ENCODE measurements at places on chromosomes 3 and 15.

DNA sequence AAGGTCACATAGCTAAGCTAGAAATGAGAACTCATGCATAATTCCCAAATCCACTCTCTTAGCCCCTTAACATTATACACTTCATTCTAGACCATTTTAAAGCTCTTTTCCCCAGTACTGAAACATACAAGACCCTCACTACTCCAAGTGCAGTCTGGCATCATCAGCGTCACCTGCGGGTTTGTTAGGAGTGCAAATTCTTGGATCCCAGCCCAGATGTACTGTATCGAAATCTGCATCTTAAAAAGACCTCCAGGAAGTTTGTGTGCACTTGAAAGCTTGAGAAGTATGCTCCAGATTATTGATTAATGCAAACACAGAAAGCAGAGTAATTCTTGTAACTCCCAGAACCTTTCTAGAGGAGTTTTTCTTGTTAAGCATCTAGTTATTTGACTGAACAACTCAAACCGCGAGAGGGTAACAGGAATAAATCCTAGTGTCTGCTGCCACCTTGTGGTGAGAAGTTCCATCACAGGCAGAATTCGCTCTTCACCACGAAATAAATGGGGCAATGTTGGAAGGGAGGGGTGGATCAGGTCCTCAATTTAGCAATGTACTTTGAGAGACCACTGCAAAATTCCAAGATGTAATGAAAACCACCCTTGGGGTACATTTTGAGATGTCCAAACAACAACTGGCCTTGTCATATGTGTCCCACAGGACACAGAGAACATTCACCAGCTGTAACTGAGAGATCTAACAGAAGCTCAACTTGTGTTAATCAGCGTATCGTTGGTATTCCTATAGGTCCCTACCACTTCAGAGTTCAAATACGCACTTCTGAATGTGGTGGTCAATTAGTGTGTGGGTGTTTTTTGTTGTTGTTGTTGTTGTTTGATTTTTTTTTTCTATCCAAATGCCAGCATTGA is 583 bp upstream of the C3orf49 start:
- peak; percentile 50 for DNase-seq

DNA sequence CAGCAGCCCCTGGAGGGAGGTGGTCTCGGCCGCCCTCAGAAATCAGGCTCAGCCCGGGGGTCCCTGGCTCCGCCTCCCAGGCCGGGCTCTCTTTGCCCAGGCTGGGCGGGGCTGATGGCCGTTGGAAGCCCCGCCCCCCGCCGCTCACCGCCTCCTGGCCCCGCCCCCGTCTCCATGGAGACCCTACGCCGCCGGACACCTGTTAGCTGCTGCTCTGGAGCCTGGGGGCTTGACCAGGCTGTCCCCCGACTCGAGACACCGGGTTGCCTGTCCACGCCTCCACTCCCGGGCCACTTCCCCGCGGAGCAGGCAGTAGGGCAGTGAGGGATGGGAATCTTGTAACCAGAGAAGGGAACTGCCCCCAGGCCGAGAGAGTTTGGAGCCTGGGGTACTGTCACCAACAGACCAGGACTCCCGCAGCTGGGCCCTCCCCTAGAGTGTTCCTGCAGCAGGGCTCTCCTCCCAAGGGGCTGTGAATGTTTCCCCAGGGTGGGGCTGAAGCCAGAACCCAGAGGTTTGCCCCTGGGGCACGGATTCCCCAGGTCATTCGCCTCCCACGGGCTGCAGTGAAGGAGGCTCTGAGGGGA is 27.8 kb upstream of the RPL32 start:
- no peak for DNase-seq

- no peak for DNase-seq
Observed at GRCh38 chr3:56822501-56822900, 20.8 kb upstream of the ARHGEF3 start.

GRCh38 chr3:14773691-14774128 is 45.1 kb upstream of the FGD5 start:
- no peak for DNase-seq

GRCh38 chr3:127329631-127330285 is 41.9 kb upstream of the PRR20G start:
- DNase-seq, result no peak

GRCh38 chr3:25558121-25558520 is 106.6 kb downstream of the TOP2B start:
- DNase-seq, result no peak

DNA sequence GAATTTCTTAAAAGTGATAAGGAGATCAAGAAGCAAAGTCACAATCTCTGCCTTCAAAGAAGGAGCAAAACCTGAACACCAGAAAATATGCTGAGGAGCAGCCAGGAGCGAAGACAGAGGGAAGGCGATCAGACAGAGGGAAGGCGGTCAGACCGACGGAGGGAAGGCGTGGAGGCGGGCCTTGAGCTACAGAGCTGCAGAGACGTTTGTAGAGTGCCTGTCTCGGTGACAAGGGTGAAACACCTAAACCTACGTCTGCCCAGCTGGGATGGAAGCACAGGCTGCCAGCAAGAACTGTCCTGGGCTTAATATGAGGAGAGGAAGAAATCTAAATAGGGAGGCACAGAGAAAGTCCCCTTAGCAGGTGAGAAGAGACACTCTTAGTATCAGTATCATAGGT is 476.0 kb downstream of the OCA2 start:
- DNase-seq, result no peak

- no peak for DNase-seq
Observed at GRCh38 chr3:48648188-48648850, 13.1 kb upstream of the SLC26A6 start.

- no peak for DNase-seq
Observed at GRCh38 chr15:25825207-25825606, 37.9 kb downstream of the ATP10A start.

DNA sequence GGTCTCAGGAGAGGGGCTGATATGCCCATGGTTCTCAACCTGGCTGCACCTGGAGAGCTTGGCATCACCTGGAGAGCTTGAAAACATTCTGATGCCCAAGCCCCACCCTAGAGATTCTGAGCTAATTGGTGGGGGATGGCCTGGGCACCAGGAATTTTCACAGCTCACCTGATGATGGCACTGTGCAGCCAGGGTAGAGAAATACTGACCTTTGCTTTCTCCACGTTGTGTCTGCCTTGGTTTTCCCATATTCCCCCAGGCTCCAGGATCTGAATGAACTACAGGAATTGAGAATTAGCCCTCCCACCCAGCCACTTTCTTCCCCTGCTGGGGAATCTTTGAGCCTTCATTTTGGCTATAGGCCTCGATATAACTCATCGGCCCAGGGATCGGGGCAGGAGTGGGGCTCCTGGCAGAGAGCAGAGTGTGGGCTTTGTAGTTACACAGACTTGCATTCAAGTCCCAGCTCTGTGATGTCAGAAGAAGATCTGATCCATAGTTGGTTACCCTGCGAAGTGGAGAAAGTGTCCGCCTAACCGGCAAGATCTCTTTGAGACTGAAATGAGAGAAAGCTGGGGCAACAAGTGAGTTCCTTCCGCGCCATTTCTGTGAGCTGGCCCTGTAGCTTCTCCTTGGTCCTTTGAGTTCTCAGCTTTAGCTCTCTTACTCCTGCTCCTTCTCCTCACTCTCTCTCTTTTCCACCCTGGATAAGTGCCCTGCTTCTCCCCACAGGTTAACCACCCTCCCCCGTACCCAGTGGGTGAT is 33.1 kb upstream of the UBE2Q2 start:
- DNase-seq, result no peak

- DNase-seq, result no peak
Observed at GRCh38 chr3:176661432-176661964, 535.8 kb downstream of the TBL1XR1 start.

DNA sequence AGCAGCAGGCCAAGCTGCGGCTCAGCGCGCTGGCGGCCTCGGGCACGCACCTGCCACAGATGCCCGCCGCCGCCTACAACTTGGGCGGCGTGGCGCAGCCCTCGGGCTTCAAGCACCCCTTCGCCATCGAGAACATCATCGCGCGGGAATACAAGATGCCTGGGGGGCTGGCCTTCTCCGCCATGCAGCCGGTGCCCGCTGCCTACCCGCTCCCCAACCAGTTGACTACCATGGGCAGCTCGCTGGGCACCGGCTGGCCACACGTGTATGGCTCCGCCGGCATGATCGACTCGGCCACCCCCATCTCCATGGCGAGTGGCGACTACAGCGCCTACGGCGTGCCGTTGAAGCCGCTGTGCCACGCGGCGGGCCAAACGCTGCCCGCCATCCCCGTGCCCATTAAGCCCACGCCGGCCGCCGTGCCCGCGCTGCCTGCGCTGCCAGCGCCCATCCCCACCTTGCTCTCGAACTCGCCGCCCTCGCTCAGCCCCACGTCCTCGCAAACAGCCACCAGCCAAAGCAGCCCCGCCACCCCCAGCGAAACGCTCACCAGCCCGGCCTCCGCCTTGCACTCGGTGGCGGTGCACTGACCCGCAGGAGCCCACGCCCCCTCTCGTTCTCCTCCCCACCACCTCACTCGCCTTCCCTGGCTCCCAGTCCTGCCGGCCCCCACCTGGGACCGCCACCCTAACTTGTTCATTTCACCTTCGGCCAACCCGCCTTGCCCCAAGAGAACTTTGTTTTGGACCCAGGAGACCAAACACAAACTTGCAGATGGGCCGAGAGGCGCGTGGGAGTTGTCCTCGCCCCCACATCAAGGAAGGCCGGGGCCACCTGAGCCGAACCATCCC is 1.5 kb downstream of the FOXB1 start:
- DNase-seq, result no peak

DNA sequence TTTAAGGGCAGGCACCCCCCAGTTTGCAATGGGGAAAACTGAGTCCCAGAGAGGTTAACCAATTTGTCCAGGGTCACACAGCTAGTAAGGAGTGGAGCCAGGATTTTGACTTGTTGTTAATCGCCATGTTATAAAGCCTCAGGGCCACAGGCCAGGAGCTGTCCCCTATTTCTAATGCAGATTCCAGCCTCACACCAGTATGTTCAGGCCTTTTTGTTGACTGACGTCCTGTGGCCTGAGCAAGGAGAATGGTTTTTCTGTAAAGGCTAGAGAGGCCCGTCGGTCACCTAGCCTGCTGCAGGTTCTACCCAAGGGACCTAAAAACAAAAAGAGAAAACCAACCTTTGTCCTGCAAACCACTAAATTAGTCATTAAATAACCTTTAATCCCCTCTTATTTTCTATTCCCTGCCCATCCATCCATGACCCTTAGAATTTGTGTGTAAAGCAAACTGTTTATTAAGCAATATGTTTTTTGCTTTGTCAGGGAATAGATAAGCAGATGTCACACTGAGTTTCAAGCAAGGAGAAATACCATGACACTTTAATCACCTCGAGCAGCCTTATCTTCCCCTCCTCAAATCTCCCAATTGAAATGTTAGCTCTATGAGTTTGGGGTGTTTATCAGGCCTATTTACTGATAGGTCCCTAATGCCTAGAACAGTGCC is 14.1 kb downstream of the ACOX2 start:
- DNase-seq, result no peak

DNA sequence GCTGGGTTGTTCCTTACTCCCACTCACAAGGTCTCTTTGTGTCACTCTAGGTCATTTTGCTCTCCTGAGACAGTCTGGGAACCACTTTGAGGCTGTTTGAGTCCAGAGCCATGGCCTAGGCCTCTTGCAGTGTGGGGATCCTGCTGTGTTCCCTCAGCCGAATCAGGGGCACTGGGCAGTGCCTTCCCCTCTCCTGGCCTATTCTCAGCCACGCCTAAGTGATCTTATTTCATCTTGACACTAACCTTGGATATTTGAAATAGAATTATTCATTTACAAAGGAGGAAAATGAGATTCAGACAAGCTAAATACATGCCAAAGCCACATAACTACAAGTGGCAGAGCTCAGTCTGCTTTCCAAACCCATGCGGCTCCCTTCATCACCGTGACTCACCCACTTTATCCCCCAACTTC is 557.2 kb upstream of the TBL1XR1 start:
- no peak for DNase-seq

DNA sequence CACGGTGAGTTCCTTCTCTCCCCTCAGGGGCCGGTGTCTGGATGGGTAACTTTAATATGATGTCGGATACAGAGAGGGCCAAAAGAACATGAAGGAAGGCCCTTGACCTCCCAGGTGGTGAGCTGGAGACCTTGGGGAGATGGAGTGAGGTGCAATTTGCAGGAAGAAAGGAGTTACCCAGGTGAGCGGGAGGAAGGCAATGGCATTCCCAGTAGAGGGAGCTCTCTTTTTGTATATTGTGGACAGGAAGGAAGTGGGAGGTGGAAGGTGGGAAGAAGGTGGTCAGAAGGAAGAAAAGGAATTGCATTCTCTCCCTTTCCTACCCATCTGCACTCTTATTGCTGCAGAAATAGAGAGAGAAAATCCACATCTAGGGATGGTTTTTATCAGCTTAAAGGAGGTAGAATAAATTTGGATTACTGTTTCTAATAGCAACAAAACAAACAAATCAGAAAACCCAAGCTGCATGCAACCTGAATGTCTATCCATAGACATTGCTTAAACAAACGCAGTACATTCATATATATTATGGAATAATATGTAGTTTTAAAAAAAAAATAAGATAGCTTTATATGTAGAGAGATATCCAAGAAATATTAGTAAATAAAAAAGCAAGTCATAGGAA is 169.0 kb upstream of the TSC22D2 start:
- DNase-seq, result no peak

DNA sequence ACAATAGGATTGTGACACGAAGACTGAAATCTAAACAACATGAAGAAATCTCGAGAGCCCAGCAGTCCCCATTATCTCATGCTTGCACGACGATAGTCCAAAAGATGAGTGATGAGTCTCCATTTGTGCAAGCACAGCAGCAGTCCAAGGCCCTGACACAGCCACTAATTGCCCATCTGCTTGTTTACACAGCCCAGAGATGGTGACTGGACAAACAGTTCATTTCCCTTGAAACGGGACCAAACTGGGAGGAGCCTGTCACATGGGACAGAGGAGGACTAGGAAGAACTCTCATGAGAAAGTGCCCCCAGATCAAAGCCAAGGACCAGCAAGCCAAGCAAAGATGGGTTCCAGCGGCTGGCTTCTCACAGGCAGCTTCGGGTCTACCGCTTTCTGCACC is 121.0 kb downstream of the GREM1 start:
- peak; percentile 89 for DNase-seq

GRCh38 chr15:58329781-58330671 is 101.8 kb upstream of the LIPC start:
- no peak for DNase-seq

DNA sequence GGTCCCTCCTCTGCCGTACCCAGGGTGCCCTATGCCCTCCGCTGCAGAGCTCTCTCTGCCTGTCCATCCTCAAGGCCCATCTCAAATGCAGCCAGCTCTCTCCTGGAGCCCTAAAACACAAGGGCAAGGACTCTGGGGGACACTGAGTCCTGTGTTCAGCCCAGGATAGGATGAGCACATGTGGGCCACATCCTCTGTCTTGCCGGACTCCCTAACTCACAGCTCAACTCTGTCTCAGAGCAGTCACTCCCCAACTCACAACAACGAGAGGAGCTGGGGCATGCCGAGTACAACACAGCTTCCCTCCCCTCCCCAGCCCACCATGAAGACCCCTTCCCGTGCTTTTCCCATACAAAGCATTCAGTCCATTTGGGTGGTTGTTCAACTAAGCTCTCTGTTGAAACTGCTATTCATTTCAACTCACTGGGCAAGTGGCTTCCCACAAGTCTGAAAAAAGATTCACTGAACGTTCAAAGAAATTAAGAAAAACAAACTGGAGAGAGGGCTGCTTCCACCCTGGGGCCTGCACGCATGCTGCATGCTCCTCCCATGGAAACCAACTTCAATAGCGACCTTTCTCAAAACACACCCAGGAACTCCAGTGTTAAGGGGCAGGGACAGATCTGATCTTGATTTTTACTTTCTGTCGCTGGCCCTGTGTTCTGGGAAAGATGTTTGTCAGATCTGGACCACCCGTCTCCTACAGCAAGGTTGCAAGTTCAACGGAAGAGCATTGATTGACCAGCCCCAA is 124.3 kb upstream of the IGF1R start:
- no peak for DNase-seq
